ENCODE measurements at places on chromosomes 3 and 15. TPM values are rescaled to one million over a fixed set of nuclear protein-coding genes. Genes with fewer than 3 reads are reported as not detected.

The MESP2 gene
- total RNA-seq, result not detected

- no peak for DNase-seq
Observed at GRCh38 chr15:68921926-68922325, 8.4 kb upstream of the SPESP1 start.

The PLSCR4 gene
- total RNA-seq, result 22.7 TPM

DNA sequence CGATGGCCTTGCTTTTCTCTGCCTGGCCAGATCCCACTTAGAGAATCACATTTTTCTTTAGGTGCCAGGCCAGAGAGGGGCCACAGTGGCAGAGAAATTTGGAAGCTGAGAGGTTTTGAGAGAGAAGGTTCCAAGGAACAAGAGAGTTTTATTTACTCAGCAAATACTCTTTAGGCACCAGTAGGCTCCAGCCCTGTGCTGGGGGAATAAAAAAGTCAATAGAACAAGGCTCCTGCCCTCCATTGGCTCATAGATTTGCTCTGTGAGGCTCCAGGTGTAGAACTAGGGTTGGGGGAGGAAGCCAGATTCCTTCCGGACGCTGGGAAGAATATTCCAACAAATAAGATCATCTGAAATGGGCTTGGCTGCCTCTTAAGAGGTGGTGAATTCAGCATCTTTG lies 59.9 kb downstream of the ST8SIA2 start:
- DNase-seq, result no peak

GRCh38 chr3:139388821-139389551 lies 461 bp downstream of the COPB2 start:
- no peak for DNase-seq

All from lower leg skin (tissue), 4 donors.